GM12891 (cell line): ENCODE measurements at places on chromosomes 5 and 9.

DNA sequence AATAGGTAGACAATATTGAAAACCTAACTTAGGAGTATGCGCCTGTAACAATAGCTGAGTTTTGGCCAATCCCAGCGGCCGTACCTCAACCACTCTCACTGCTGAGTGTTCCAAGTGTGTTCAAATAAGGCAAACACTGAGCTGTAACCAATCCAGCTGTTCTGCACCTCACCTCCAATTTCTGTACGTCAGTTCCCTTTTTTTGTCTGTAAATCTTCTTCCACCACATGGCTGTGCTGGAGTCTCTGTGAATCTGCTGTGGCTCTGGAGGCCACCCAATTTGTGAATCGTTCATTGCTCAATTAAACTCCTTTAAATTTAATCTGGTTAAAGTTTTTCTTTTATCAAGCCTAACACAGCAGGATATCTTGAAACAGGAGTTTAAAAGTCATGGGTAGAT lies 116.3 kb downstream of the SLC28A3 start:
- DNase-seq: no peak

GRCh38 chr9:110125763-110126351 lies 82.1 kb downstream of the C9orf152 start:
- DNase-seq: no peak

DNA sequence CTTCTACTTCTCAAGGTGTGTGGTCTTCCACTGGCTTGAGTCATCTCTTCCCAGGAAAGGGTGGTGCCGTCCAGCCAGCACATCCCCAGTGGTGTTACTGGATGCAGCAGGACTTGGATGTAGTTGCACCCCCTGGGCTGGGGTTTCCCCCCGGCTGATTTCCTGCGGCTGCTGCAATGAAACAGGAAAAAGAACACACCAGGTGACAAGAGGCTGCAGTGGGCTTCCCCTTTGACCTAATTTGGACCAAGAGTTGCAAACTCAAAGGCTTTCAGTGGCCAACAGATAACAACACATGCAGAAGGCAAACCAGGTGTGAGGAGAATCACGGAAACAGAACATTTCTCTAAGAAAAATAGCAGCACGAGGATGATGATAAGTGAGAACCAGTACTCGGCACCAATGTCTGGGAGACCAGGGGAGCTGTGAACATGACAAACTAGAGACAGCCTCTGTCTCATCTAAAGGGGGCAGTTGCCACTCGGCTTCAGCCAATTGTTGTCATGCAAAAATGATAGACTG lies 83.7 kb downstream of the PDE6A start:
- peak; percentile 19 for DNase-seq

DNA sequence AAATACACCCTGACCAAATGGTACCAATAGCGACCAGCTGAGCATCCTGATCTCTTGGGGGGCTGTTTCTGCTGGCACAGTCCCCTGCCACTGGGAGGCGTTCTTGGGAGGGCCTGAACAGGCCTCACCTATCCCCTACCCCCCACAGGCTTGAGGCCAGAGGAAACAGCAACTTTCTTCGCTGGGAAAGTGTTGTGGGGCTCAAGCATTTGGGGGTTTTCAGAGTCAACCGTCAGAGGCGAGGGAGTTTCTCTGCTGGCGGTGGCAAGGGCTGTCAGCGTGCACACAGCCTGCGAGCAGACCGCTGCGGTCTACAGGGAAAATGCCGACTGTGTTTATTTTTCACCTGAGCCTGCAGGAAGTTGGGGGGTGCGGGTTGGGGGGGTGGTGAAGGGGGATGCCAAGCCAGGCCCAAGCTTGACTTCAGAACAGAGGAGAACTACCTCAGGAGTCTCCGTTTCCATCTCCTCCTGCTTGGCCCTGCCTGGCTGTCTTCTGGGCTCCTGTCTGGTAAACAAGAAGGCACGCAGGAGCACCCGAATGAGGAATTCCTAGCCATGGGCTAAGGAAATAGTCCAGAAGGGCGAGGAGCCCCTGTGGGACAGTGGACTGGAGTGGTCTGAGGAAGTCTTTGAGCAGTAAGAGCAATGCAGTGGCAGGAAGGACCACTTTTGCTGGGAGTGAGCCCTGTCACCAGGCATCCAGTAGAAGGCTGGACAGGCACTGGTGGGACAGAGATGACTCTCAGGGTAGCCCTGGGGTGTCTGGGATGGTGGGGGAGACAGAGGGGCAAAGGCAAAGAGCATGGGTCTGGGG lies 18.1 kb downstream of the TCF7 start:
- DNase-seq: peak; percentile 61

GRCh38 chr5:79181419-79182022 lies 54.4 kb upstream of the JMY start:
- no peak for DNase-seq

- DNase-seq: no peak
These were observed 17.9 kb upstream of the GPX8 start for GRCh38 chr5:55141945-55142690.

DNA sequence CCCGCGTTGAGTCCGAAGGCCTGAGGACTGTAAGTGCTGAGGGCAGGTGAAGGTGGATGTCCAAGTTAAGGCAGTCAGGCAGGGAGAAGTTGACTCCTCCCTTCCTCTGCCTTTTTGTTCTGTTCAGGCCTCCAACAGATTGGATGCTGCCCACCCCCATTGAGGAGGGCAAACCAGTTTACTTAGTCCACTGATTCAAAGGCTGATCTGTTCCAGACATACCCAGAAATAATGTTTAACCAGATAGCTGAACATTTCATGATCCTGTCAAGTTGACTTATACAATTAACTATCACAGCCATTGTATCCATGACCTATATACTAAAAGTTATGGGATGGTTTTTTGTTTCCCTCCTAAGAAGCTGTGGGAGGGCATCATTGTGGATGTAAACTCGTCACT lies 8.3 kb upstream of the TEX48 start:
- DNase-seq: no peak

DNA sequence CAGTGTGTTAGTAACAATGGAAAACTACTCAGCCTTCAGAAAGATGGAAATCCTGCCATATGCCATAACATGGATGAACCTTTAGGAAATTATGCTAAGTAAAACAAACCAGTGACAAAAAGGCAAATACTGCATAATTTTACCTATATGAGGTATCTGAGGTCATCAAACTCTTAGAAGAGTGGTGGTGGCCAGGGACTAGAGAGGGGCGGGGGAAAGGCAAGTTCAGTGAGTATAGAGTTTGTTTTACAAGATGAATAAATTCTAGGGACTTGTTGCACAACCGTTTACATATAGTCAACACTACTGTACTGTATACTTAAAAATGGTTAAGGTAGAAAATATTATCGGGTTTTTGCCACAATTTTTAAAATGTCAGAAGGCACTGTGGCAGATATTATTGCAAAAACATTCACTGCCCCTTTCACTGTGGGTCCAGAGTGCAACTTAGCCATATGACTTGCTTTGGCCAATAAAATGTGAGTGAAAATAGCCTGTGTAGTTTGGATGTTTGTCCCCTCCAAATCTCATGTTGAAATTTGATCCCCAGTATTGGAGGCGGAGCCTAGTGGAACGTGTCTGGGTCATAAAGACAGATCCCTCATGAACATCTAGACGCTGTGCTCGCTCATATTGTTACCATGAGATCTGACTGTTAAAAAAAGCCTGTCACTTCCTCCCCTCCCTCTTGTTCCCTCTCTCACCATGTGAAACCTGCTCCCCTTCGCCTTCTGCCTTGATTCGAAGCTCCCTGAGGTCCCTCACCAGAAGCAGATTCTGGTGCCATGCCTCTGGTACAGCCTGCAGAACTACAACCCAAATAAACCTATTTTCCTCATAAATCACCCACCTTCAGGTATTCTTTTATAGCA lies 9.5 kb downstream of the ZNF367 start:
- no peak for DNase-seq

DNA sequence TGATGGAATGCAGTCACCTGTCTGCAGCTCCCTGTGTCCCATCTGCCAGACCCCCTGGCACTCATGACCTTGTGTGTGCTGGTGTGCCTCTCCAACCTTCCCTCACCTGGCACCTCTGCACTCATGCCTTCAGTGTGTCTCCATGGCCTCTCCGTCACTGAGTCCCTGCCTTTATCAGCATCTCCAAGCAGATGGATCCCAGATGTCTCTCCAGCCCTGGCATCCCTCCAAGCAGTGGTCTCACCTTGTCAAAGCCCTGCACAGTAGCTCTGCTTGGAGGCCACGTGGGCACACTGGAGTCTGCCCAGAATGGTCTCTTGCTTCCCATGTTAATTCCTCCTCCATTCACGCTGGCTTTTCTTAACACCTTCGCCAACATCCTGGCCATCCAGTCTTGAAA lies 84.8 kb downstream of the DAP start:
- DNase-seq: no peak

GRCh38 chr9:85404911-85405565 lies 336.7 kb downstream of the AGTPBP1 start:
- no peak for DNase-seq

- DNase-seq: no peak
These were observed 10.7 kb downstream of the CD14 start for GRCh38 chr5:140622301-140622700.

DNA sequence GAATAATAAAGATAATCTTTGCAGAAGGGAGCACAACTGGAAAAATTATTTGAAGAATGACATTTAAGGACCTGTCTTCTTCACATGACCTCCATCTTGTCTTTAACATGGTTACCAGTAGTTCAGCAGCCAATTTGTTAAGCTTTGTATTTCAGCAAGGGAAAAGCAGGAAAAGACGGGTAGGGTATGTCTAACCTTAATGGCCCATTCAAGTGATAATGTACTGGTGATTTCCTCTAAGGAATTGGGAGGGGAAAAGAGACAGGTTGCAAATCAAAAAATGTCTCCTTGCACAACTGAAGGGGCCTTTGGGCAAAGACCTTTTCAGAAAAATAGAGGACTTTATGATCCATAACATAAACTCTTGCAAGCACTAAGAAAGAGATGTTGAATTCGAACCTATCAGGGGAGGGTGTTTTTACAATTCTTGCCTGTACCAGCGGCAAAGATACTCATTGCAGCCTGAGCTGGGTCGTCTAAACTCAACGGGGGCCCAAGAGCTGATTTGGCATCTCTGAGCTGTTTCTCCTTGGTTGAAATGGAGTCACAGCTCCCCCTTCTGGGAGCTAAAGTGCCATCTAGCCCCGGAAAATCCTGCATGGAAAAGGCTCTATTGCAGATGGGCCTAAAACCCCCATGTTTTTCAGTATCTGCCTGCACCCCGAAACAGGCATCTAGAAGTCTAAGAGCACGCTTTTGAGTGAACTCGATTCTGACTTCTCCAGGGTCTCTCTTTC lies 3.8 kb downstream of the BRINP1 start:
- DNase-seq: no peak

GRCh38 chr9:92163276-92163675 lies 48.1 kb upstream of the SPTLC1 start:
- DNase-seq: no peak

GRCh38 chr9:111731928-111732327 lies 62.8 kb downstream of the SHOC1 start:
- no peak for DNase-seq

- no peak for DNase-seq
These were observed 4.7 kb upstream of the CNTFR start for GRCh38 chr9:34594177-34594576.

GRCh38 chr5:83513491-83513890 lies 41.9 kb downstream of the VCAN start:
- DNase-seq: no peak
